ENCODE measurements at places on chromosomes 12 and 14. TPM values are rescaled to one million over a fixed set of nuclear protein-coding genes. Genes with fewer than 3 reads are reported as not detected.

DNA sequence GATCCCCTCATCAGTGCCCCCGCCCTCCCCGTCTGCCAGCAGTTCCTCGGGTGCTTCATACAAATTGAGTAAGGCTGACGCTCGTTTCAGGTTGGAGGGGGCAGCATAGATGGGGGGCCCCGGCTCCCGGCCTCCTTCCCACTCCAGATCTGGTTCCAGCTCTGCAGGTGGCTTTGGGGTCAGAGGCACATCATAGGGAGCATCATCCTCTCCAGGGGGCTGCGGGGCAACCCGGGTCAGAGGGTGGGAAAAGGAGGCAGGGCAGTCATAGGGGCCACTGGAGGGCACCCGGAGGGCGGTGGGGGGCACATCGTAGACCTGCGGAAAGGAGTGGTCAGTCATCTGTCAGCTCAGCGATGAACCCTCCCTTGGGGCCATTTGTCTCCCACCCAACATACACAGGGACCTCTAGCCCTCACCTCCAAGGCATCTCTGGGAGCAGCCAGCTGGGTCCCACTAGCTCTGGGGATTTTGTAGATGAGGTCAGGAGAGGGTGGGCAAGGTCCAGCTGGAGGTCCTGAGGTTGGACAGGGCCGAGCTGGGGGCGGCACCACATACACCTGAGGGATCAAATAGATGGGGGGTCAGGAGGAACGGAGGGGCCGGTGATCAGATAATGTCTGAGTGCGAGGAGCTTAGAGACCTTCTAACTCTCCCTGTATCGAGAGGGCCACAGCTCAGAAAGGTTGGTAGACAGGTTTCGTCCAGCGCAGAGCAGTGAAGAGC is 5.1 kb downstream of the EFS start:
- no peak for DNase-seq

GRCh38 chr14:24378981-24379906 is 11.3 kb downstream of the NFATC4 start:
- DNase-seq = no peak

DNA sequence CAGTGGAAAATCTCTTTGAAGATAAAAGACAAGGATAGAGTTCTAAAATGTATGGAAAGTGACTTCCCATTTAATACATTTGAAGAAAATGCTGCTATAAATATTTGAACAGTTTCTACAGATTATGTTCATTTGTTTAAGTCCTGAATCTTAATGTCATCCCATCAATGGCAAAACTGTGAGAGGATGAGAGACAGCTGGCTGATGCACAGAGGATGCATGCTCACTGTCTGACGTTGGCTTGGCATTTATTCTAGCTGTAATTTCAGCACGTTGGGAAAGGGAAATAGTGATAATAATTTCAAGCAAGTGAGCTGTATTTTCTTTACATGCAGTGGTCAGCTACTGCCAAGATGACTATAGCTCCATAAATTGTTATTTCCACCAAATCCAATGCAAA is 40.5 kb downstream of the PPFIA2 start:
- no peak for DNase-seq

The NID2 gene
- total RNA-seq = not detected

The C12orf56 gene
- not detected for total RNA-seq

The C12orf60 gene
- 0.71 TPM for total RNA-seq

All from naive thymus-derived CD8-positive, alpha-beta T cell (primary cell).